ENCODE measurements at places on chromosomes 1 and 21.
A peak's percentile ranks its signal among the peaks of the same experiment; 100 is the strongest.

- no peak for DNase-seq
These were observed 438.1 kb downstream of the PRDM2 start for GRCh38 chr1:14138135-14138506.

- no peak for DNase-seq
These were observed 2.6 kb downstream of the GUK1 start for GRCh38 chr1:228142701-228143136.

DNA sequence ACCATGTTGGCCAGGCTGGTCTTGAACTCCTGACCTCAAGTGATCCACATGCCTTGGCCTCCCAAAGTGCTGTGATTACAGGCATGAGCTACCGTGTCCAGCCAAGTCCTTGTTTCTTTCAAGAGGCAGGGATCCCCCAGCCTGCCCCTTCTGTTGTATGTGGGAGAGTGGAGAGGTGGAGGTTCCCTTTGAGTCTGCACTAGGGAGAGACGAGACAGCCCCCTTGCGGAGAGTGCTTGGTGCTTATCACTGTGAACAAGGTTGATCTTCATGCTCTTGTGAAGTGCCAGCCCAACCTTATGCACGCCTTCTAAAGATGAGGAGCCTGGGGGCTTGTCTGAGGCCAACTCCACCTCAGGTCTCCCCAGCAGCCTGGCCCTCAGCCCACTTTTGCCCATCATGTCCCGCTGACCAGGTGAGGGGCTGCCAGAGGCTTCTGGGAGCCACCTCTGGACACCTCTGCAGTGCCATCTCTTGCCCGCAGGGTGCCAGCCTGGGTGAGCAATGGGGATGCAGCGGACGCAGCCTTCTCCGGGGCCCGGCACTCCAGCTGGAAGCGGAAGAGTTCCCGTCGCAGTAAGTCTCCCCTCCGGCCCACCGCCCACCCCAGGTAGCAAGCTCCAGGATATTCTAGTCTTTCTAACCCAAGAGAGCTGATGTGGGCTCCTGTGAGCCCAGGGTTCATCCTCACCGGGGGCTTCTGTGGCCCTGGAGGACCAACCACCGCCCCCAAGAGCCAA is 62.3 kb downstream of the ARHGEF10L start:
- no peak for DNase-seq

DNA sequence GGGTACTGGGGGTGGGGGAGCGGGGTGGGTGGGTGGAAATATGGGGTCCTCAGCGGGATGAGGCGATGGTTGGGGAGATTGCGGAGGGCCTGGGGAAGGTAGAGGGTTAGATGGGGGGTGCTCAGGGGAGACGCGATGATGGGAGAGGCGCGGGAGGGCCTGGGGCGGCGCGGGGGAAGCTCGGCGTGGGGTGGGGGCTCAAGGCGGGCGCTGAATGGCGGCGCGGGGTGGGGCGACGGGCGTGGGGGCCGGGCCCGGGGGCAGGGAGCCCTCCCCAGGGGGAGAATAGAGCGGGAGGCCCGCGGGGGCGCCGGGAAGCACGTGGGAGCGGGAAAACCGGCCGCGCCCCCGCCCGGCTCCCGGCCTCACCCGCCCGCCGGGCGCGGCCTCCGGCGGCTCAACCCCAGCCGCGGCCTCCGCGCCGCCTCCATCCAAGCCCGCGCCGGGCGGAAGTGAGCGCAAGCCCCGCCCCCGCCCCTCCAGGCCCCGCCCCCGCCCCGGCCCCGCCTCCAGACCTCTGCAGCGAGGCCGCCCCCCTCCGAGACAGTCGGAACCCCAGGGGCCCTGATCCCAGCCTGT is at the start of gene FAAP20:
Gene FAAP20 (minus strand): TSS at position 454 of the 579 bp plus-strand sequence. CDS start 23 bp downstream, at position 431.
- no peak for DNase-seq

- DNase-seq, result no peak
These were observed 548.6 kb downstream of the LTN1 start for GRCh38 chr21:28444111-28444510.

GRCh38 chr1:156664046-156664766 is 13.0 kb downstream of the NES start:
- DNase-seq, result peak; percentile 29

- DNase-seq, result no peak
These were observed 507.2 kb upstream of the PBX1 start for GRCh38 chr1:164051782-164052181.

DNA sequence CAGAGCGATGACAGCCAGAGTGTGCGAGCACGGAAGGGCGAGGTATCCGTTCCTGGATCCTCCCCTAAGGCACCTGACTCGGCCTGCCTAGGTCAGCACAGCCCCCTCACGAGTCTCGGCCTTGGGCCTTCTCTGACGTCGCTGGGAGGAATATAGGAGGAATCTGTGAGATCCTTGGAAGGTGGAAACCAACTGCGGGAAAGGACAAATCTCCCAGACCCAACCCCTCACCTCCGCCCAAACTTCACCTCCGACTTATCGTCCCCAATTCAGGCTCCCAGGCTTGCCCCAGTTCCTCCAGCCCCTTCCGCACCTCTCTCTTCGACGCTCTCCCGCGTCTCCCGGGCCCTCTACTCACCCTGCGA is 494 bp downstream of the APH1A start:
- DNase-seq, result no peak

DNA sequence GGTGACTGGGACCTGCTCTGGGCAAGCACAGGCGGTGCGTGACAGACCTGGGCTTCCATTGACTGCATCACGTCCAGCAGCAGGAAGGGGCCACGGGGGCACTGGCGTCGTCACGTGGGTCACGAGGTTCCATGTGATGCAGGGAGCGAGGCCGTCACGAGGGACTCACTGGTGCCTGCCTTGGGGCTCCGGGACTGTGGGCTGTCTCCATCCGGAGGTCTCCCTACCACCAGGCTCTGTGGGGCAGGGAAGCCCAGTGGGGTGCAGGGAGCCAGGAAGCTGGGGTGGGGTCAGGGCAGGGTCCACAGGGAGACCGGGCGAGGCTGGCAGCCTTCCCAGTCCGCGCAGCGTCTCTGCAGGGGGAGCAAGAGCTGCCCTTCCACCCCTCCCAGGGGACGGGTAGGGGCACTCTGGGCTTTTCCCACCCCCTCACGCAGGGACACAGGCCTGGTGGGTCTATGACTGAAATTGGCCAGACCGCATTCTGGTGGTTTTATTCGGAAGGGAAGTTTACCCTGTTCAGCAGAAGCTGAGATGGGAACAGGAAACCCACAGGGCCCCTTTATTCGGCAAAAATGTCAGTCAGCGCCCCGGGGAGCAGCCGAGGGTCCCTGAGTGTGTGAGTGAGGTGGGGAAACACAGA is 416 bp upstream of the TNFRSF14 start:
- DNase-seq, result no peak

DNA sequence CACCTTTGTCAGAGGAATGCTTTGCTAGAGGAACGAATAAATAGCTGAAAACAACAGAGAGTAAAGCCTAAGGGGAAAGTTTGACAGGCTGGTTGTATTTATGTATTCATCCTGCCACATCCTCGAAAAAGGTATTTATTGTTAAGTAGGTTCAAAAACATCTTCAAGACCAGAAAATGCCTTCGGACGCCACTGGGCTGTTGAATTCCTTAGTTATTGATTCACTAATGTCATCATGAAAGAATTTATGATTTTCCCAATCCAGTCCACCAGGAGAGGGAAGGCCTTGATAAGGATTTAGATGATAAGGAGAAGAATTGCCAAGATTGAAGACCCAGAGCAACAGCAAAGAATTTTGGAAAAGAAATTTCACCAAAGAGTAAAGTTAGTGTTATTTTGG is 35.2 kb upstream of the MAB21L3 start:
- DNase-seq, result no peak

DNA sequence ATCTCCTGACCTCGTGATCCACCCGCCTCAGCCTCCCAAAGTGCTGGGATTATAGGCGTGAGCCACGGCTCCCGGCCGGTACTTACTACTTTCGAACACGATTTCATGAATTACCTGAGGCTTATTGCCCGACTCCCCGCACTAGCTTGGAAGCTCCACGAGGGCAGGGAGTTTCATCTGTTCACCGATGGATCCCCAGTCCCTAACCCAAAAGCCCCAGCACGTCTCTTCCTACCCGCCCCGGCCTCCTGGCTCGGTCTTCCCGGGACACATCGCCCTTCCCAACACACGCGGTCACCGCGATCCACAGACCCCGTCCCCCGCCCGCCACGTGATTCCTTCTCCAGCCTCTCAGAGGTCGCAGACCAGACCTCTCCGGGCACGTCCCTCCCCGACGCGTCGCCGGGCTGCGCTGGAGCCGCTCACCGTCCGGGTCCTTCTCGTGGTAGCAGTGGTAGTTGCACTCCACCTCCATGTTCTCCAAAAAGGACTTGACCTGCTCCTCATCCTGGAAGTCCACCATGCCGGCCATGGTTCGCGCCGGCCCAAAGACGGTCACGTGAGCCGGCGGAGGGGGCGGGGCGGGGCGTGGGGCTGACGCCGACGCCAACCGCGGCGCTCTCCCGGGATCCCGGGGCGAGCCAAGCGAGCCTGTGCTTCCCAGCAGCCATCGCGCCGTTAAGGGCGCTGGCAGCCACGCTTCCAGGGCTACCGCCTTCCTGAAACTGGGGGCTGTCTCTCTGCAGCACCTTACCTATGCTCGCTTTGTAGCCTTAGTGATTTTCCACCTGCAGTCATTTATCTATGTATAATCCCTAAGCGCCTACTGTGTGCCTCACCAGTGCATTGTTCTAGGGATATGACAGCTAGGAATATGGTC is at the start of gene COA7:
Gene COA7 (minus strand): TSS at position 553 of the 880 bp plus-strand sequence. CDS start 21 bp downstream, at position 532.
- peak; percentile 96 for DNase-seq

GRCh38 chr1:33317354-33317753 is 3.5 kb downstream of the A3GALT2 start:
- no peak for DNase-seq

DNA sequence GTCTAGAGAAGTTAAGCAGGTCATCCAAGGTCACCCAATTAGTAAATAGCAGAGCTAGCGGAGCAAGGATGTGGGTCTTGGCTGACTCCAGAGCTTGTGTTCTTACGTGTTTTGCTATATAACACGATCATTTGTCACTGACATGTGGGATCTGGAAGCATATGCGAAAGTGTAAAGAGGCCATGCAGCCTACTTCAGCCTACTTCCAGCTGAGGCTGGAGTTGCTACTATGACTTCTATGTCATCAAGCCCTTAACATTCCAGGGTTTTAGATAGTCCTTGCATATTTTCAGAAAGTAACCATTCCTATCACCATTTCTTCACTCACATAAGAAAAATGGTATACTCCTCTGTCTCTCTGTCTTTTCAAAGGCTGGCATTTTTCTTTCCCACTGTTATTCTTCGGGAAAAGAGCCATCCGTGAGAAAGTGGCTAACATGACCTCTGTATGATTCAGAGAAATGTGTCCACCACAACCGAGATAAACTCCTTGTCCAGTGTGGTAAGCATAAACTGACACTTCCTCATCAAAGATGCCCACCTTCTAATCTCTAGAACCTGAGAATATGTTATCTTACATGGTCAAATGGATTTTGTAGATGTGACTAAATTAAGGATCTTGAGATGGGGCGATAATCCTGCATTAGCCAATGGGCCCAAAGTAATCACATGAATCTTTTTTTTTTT is 24.0 kb upstream of the ABL2 start:
- DNase-seq, result no peak

GRCh38 chr1:150559656-150560010 is 10.4 kb downstream of the ADAMTSL4 start:
- DNase-seq, result no peak

DNA sequence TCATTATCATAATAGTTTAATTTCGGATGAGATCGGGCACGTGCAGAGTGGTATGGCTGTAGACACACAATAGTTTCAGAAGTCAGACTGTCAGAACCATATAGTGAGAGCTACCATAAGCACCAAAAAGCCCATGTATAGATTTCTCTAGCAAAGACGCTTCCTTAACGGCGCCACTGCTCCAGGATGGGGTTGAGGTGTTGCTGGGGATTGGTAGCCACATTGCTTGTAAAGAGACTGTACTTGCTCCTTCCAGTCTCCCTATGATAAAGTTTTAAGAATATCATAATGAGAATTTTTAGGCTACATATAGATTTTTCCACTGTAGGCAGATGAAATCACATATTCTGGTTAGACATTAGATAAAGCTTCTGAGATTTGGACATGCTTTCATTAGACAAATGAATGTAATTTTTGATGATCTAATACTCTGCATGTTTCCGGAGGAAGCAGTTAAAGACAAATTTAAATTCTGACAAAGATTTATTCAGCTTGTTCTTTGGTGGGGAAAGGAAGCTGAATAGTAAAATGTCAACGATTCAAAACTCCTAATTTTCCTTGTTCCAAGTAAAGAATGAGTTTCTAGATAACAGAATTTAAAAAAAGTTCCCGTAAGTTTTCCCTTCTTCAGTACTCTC is 77.7 kb downstream of the MAP3K7CL start:
- no peak for DNase-seq

DNA sequence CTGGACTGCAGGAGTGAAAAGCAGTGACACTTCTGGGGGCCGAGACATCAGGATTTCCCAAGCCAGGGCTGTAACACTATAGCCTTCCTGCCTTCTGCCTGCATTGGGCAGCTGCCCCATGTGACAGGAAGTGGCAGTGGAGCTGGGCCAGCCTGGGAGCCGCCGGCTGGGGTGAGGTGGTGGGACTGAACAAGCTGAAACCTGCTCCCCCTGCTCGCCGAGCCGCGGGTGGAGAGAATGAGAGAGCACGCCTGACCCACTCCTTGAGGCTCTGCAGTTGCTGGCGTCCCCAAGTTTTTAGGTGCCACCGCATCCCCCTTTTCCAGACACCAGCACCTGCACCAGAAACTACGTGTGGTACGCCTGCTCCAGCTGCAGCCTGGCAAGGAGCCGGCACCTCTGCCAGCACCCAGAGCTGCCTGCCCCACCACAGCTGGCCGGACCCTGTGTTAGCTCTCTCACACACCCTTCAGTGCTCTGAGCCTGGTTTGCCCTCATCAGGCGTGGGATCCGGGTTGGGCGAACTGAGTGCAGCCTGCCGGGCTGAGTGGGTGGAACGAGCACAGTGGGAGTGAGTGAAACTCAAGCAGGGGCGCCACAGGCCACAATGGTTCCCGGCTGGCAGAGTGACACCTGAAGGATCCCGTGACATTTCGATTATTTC is 119.4 kb downstream of the AKT3 start:
- DNase-seq, result no peak

Measured in right kidney (tissue), 9 donors.